ENCODE measurements at places on chromosomes 1 and 21.

- DNase-seq: no peak
These were observed 494.3 kb downstream of the BRINP3 start for GRCh38 chr1:189983166-189983890.

- DNase-seq: no peak
These were observed 70.2 kb downstream of the ESRRG start for GRCh38 chr1:216653001-216653400.

DNA sequence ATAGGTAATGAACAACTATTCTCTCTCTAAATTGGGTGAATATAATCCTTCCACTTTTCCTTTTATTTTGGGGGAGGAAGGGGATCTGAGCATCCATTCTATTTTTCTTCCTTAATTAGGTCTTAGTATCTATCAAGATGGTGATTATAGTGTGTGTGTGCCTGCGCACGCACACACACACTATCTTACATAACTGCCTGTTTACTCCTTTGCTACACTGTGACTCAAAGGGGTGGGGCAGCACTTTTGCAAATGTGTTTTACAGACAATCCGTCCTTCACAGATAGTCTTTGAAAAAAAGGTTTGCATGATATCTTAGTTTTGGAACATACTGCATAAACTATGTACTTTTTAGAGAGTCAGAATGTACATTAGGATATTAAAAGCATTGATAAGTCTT lies 191.5 kb downstream of the SDCCAG8 start:
- no peak for DNase-seq

DNA sequence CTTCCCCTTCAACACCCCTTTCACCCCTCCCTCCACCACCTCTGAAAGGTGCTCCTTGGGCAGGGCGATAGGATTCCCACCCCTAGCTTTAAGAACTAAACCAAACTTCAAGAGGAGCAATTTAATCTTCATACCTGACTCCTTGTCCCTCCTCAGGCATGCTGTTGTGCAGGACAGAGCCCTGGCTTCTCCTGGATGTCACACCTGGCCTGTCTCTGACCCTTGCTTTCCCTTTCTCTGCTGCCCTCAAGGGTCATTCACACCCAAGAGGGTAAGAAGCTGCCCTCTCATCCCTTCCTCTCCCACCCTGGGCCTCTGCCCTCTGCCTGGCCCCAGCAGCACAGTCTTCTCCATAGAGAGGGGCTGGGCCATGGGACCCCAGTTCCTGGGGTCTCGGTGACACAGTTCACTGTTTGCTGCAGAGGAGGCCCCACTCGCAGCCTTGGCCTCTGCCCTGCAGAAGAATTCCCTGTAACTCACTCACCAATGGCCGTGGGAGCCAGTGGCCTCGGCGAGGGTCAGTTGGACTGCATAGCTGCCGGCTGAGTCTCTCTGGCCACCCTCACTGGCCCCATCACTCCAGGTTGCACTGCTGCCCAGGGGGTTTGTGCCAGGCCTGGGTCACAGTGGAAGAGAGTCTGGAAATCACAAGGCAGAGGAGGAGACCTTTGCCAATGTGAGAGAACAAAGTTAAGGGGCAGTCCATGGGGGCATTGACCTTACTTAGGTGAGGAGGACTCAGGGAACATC lies 28.4 kb upstream of the LHX4 start:
- no peak for DNase-seq

- DNase-seq: peak; percentile 42
These were observed 12.9 kb upstream of the RNU1-4 start for GRCh38 chr1:16727190-16728111.

DNA sequence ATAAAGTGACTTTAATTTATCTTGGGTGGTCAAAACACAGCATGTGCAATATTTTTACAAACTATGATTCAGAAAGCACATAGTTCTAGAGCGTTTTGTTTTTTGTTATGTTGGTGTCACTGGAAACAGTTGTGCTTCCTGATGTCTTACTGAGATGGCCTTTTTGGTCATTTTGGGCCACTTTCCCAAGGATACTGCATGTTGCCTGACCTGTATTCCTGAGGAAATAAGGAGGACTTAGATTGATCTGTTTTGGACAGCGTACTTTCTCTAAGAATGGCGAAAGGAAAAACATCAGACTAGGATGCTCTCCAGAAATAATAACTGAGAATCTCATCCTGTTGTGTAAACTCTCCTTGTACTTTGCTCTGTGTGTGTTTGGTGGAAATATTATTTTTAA lies 451.2 kb downstream of the USP25 start:
- no peak for DNase-seq

Measured in HuH-7.5 (cell line).